ENCODE measurements at places on chromosomes 2 and 18. TPM values are rescaled to one million over a fixed set of nuclear protein-coding genes. Genes with fewer than 3 reads are reported as not detected.
A peak's percentile ranks its signal among the peaks of the same experiment; 100 is the strongest.

GRCh38 chr2:200850512-200851256, 13.8 kb downstream of the CLK1 start:
- no peak for DNase-seq

DNA sequence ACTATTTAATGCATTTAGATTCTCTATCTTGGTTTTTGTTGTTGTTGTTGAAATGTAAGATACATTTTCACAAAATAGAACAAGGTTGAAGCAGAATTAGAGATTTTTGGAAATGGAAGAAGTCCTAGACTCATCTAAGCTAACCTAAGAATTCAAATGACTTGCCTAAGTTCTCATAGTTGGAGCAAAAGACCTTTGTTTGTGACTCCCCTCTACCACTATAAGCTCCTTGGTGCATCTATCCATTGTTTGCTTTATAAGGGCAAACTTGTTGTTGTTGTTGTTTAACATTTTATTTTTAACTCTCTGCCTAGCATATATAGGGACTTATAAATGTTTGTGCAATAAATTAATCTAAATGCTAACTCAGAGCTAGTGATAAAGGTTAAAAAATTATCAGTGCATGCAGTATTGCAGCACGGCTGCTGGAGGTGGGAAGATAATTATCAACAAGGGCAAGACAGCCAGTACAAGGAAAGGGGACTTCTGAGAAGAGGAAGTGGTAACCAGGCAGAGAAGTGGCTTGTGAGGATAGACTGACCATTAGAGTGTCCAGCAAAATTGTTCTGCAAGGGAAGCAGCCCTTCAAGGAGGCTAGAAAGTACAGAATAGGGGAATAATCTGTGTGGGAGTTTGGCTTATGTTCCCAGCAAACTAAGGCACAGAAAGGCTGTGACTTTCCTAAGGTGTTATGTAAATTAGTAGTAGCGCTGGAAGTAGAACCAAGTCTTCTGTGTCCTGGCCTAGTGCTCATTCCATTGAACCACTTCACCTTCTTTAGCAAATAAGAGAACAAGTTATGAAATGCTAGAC, 38.1 kb upstream of the ACYP2 start:
- no peak for DNase-seq

DNA sequence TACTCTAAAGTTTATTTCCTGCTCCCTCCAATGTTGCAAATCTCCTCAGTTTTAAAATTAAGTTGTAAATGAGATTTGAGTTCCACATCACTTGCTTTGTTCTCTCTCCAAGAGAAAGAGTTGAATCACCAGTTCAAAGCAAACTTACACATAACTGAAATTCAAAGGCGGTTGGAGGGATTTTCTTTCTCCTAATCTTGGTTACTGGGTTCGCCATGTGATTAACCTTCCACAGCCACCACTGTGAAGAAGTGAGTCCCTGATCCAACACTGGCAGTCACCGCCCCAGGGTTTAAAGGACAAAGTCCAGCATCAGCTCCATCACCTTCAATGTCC, 247.1 kb downstream of the MYCN start:
- no peak for DNase-seq

GRCh38 chr2:216098421-216099334, 10.5 kb upstream of the XRCC5 start:
- no peak for DNase-seq

GRCh38 chr2:3956892-3957291, 253.5 kb downstream of the DCDC2C start:
- no peak for DNase-seq

DNA sequence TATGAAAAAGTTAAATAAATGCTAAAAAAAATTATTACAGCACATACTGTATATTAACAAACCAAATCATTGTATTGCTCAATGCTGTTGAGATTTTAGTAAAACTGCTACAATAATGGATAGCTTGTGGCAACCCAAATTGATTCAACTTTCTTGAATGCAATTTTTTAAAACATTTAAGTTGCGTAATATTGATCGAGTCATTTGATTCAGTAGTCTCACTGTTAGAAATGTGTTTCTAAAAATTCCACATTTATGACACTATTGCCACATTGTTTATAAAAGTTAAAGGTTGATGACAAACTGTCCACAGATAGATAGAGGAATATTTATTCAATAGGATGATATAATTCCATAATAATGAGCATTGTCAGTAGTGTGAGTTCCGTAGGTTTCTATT, 640.7 kb upstream of the CRIM1 start:
- no peak for DNase-seq

- no peak for DNase-seq
Observed at GRCh38 chr2:190634381-190634780, 14.5 kb upstream of the NAB1 start.

GRCh38 chr18:48927286-48928080, 23.3 kb downstream of the SMAD7 start:
- no peak for DNase-seq

DNA sequence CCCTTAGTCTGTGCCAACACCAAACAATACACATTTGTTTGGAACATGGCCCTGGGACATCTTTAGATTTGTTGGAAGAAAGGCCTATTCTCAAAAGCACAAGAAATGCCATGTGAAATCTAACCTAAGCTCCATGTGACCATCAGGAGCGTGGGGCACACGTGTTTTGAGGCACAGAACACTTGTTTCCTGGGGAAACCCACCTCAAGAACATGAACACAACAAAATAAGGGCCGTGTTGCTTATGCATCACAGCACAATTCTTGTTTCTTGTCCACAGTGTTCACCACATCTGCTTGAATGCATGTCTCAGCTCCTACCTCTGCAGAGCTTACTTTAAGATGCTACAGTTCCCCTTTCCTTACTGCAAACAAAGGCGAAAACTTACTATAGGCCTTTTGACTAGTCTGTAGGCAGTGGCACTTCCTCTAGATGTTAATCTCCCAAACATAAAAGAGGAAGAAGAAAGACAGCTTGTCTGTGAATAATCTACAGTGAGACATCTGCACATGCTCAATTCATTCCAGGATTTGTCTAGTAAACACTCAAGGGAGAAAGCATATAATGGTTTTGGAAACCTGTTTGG, 165.0 kb downstream of the ANKRD44 start:
- peak; percentile 12 for DNase-seq

Gene GALNT3
- total RNA-seq: 29.7 TPM

Gene PRKAG3
- not detected for total RNA-seq

Data from body of pancreas (tissue), 4 donors.